ENCODE measurements at places on chromosomes 11 and 22. TPM values are rescaled to one million over a fixed set of nuclear protein-coding genes. Genes with fewer than 3 reads are reported as not detected.

DNA sequence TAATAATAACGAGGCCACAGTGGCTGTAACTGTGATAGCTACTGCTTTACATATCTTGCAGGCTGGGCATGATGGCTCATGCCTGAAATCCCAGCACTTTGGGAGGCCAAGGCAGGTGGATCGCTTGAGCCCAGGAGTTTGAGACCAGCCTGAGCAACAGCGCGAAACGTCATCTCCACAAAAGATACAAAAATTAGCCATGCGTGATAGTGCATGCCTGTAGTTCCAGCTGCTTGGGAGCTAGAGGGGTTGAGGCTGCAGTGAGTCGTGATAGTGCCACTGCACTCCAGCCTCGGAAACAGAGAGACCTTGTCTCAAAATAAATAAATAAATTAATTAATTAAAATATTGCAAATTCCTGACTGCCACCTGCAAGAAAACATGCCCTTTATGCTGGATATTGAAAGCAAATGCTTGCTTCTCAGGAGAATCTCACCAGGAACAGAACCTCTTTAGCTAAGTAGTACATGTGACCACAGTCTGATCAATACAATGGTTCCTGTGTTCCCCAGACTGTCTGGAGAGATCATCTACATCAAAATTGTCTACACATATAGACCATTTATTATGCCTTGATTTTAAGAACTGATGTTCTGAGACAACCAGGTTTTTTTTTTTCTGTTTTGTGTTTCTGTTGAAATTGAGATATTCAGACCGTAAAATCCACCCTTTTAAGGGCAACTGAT, 6.3 kb downstream of the ZBTB3 start:
- DNase-seq: no peak

DNA sequence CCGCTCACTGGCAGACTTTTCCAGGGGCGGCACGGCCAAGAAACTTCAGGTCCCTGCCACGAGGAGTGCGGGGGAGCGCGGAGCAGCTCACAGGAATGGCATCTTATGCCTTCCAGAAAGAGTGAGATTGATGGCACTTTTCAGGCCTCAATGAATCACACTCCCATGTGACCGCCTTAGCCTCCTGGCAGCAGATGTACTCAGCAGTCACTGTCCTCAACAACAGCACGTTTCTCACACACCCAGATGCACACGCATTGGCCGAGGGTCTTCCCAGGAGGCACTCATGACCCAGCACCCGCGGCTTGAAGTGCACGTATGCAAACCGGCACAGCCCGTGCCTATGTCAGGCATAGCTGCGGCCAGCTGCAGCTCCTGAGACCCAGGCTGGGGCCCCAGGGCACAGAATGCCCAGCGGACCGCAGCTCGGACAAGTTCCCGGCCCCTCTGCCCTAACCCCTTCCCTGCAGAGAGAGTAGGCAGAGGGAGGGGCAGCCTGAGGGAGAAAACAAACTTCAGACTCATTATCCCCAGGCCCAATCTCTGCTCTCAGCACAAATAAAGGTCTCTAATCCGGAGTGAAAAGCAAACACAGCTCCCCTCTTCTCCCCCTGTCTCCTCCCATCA, 48.3 kb downstream of the RPUSD4 start:
- peak; percentile 70 for DNase-seq

DNA sequence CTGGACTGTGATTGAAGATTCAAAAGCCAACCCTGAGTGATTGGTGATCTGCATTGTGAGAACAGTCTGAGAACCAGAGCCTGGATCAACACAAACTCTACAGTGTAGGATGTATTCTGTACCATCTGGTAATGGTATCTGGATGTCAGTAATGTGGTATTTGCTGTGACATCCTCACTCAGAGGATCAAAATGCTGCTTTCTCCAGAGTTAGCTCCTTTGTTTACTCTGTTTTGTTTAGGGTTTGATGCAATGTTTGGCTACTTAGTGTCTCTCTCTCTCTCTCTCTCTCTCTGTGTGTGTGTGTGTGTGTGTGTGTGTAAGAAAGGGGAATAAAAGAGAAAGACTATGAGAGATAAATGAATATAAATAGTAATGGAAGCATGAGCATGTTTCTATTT, 24.3 kb downstream of the CASP4 start:
- DNase-seq: peak; percentile 30

- no peak for DNase-seq
Observed at GRCh38 chr11:39236916-39237315, 2222.5 kb downstream of the LRRC4C start.

GRCh38 chr22:23394525-23395326, 185.4 kb downstream of the IGLL1 start:
- no peak for DNase-seq

GRCh38 chr22:50684986-50685385, 12.4 kb downstream of the SHANK3 start:
- DNase-seq: no peak

DNA sequence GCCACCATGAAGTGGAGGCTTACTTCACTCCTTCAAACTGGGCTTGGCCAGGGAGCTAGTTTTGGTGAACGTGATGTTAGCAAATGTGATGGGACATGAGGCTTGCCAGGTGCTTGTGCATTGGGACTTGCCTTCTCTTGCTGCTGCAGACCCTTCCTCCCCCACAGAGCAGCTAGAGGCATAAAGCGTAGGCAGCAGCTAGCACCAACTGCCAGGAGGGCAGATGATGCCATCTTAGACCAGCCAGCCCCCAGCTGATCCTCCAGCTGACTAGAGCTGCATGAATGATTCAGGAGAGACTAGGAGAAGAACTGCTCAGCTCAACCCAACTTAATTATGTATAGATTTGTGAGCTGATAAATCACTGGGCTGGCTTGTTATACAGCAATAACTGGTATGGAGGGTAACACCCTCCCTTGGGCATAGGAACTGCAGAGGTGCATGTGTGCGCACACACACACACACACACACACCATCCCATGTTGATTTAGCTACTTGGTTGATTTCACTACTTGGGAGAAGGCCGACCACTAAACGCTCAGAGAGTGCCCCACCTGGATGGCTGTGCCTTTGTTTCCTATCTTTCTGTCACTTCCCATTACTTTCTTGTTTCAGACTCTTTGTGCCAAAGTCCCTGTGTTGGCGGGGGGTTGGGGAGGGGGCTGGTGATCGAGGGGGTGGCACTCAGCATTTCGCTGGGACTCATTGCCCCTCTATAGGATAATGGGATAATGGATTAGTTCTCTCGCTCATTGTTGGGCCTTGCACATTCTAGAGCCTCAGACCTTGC, 202.8 kb downstream of the ADAMTS15 start:
- DNase-seq: no peak

DNA sequence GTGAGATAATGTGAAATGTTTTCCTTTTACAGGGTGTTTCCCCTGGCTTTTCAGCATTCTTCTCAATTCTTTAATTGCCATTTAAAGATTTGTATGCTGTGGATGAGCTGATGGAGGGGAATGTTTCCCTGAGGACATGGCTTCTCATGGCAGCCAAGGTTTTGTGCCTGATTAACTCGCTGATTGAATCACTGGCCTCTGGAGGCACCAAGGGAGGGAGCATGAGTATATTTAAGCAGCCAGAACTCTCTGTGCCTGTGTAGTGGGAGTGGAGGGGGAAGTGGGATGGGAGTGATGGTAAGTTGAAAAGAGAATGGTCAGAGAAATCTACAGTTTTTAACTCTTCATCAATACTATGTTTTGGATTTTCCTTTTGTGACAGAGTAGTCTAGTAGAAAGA, 88.7 kb downstream of the STIM1 start:
- DNase-seq: no peak

GRCh38 chr11:12195768-12196167, 85.4 kb downstream of the MICAL2 start:
- DNase-seq: no peak

DNA sequence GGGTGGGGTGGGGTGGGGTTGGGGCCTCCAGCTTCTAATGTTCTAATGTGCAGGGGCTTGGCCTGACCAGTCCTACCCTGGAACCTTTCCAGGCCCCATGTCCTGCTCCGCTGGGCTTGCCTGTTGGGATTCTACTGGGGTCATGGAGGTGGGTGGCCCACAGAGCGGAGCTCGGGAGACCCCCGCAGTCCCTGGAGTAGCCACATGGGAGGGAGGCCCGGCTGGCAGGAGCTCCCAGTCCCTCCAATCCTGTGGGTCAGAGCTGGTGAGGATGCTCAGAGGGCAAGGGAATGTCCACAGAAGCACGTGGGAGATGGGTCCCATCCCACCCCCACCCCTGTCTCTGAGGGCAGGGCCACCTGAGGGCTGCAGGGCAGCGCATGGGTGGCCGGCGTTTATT, 2.9 kb downstream of the SEPTIN5 start:
- DNase-seq: no peak

DNA sequence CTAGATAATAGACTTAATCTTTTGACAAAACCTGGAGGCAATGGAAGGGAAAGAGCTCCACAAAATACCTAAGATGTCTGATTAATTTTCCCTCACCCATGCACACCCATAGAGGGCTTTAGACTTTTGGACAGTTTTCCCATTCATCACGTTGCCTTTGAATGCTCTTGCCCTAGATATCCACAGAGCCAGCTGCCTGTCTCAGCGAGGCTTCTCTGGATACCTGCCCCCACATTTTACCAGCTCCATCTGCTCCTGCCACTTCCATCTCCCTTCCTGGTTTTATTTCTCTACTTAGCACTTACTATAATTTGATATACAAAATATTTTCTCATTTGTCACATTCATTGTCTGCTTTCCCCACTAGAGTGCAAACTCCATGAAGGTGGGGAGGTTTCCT, 136.8 kb downstream of the FDX1 start:
- DNase-seq: no peak

GRCh38 chr11:3091846-3092602, 34.8 kb upstream of the CARS1 start:
- peak; percentile 65 for DNase-seq

GRCh38 chr11:86219311-86220193, 25.0 kb upstream of the EED start:
- no peak for DNase-seq

DNA sequence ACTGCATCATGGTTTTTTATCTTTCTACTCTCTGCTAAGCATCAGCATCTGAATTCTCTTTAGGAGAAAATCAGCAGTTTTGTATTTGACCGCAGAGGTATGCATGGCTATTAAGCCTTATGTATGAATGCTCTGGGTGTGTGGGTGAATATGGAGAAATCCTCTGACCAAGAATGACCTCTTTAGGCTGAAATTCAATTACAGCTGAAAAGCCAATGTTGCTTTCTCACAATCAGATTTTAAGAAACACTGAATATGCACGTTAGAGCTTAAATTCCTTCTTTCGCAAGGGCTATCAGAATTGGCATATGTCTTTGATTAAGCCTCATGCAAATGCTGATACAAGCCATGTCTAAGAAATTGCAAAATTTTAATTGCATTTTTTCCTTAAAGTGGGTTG, 43.2 kb downstream of the ARHGAP42 start:
- DNase-seq: peak; percentile 88

GRCh38 chr22:36612458-36612857, 83.5 kb upstream of the EIF3D start:
- DNase-seq: peak; percentile 82

GRCh38 chr22:40058265-40058664, 63.5 kb downstream of the FAM83F start:
- DNase-seq: no peak

GRCh38 chr22:36937319-36938027, 24.0 kb downstream of the CSF2RB start:
- no peak for DNase-seq

DNA sequence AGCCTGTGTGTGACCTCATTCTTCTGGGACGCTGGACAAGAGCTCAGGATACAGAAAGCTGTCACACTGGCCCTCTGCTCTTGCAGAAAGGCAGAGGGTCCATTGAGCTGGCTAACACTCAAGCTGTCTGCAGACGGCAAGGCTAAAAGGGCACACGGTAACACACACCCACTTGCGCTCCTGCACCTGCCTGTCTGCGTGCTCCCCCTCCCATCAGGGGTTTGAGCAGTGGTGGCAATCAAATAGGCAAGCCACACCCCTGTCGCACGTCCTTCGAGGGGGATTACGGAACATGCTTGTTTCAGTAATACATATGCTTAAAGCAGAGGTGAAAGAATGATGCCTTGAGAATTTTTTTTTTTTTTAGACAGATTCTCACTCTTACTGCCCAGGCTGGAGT, 7.1 kb upstream of the QSER1 start:
- no peak for DNase-seq

GRCh38 chr11:65357856-65358356, 3.4 kb downstream of the TIGD3 start:
- DNase-seq: peak; percentile 30

DNA sequence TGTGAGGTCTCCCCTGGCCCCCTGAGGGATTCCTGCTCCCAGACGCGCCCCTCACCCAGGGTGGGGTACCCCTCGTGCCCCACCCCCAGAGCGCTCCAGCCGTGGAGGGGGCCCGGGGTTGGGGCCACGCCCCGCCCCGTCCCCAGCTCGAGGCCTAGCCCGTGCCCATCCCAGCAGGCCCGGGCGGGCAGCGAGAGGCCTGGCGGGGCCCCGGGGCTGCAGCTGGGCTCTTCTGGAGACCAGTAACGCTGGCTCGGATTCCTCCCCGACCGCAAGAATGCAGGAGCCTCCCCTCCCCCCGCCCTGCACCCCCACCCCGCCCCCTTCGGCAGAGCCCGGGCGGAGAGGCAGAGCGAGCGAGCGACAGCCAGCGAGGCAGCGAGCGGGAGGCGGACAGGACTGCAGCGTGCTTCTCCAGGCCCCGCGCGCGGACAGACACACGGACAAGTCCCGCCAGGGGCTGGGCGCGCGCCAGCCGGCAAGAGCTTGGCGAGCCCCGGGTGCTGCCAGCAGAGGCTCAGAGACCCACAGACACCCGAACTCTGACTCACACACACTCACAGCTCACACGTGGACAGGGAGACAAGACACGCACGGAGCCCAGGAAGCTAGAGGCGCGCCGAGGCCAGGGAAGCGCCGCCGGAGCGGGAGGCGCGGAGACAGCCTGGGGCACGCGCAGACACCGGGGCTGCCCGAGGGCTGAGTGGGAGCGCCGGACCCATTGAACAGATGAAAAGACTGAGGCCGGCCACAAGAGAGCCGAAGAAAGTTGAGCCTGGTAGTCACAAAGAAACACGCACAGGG, 15.2 kb downstream of the BCL9L start:
- peak; percentile 93 for DNase-seq

DEPDC5 gene
- total RNA-seq: 11.0 TPM

NOX4 gene
- 5.2 TPM for total RNA-seq

TTLL12 gene
- 27.1 TPM for total RNA-seq

C11orf16 gene
- total RNA-seq: not detected

PARVG gene
- total RNA-seq: not detected

Measured in fibroblast of villous mesenchyme (primary cell).